ENCODE measurements at places on chromosomes 3 and 15.

GRCh38 chr15:60898896-60899295 lies 330.2 kb downstream of the RORA start:
- DNase-seq, result no peak

GRCh38 chr3:72289692-72290071 lies 504.7 kb upstream of the PROK2 start:
- DNase-seq, result no peak

GRCh38 chr3:179512378-179512777 lies 50.3 kb upstream of the ACTL6A start:
- DNase-seq, result no peak

DNA sequence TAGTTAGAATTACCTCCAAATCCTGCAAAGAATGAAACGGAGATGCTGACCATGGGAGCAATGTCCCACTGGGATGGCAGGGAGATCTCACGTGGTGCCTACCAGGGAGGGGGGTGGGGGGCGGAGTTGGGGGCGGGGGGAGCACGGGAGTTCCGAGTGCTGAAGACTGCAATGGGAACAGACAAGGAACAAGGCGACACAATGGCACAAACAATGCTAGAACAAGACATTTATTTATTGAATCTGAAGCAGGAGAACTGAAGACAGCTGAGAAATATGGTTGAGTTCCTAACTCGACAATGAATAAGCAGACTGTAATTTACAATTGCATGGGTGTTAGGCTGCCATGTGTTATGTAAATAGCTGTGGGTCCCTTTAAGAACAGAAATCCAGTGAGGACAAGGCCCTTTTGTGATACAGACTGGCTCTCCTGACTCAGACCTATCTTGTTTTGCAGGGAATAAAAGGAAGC lies 91.2 kb downstream of the AQP9 start:
- no peak for DNase-seq

DNA sequence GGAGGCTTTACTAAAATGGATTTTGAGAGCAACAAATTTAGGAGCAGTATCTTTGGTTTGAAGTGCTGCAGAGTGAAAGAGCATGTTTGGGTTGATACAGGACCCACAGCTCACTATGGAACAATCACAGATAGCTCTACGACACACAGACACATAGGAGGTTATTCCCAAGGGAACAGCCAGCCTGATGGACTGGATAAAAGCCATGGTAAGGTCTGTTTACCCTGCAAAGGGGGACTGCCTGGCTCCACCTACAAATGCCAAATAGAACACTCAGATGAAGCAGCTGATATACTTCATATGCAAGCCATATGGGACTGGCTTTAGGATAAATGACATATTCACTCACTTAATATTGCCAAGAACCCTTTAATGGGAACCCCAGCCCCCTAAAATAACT lies 75.4 kb downstream of the CDC25A start:
- DNase-seq, result no peak

GRCh38 chr3:105867712-105868430 lies 941 bp downstream of the CBLB start:
- DNase-seq, result no peak
